Brain microvascular endothelial cell (primary cell): ENCODE measurements at places on chromosomes 16 and 17.

DNA sequence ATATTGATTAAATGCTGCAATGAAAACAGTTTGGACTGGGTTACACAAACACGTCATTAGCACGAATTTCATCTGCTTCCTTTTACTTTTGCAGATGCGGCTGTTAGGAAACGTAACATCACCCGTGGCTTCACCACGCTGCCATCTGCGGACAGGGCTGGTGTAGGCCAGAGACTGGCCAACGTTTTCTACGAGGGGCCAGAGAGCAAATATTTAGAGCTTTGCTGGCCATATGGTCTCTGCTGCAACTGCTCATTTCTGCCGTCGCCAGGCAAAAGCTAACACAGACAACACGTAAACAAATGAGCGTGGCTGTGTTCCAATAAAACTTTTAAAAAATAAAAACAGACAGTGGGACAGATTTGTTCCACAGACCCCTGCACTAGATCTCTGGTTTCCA is 96.6 kb downstream of the ENGASE start:
- DNase-seq: no peak

GRCh38 chr16:81746566-81746965 is 32.5 kb upstream of the PLCG2 start:
- no peak for DNase-seq

DNA sequence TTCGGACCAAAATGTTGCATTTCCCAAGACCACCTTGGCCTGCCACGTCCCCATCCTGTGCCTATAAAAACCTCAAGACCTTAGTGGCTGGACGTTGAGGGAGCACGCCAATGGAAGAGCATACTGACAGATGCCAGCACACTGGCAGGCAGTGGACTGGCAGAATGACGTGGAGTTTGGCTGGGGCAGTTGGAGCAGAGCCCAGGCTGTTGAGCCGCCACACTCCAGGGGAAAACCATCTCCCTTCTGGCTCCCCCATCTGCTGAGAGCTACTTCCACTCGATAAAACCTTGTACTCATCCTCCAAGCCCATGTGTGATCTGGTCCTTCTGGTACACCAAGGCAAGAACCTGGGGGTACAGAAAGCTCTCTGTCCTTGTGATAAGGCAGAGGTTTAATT is 494.1 kb downstream of the CDH11 start:
- no peak for DNase-seq

DNA sequence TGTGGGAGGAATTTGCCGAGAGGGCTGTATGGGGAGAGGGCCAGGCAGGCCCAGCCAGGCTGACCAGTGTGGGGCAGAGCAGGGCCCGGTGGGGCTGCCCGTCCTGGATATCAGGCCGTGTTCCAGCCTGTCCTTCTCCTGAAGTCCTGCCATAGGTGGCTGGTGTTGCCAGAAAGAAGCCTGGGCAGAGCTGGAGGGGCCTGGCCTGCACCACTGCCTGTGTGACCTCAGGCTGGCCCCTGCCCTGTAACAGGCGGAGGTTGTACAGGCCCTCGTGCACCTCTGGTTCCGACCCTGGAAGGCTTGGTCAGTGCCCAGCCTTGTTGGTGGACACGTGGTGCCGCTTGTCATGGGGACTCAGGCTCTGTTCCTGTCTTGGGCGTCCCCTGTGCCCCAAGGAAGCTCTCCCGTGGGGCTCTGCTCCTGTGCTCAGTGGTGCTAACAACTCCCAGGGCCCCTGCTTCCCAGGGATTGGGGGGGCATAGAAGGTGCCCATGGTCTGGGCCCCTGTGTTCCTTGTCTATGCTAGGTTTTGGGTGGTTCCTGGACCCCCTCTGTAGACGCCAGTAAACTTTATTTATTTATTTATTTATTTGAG is 33.3 kb downstream of the ADCY7 start:
- DNase-seq: no peak
